Stimulated activated CD4-positive, alpha-beta T cell treated with anti-CD3 and anti-CD28 coated beads, TNF-alpha, amount 100 ng/mL, for 48 hours (primary cell): ENCODE measurements at places on chromosomes 5 and 9.

GRCh38 chr9:12708562-12709298 lies 15.5 kb downstream of the TYRP1 start:
- no peak for DNase-seq

- no peak for DNase-seq
Observed at GRCh38 chr5:95853490-95853889, 31.0 kb upstream of the GLRX start.

- no peak for DNase-seq
Observed at GRCh38 chr9:91694081-91694870, 255.8 kb downstream of the ROR2 start.

DNA sequence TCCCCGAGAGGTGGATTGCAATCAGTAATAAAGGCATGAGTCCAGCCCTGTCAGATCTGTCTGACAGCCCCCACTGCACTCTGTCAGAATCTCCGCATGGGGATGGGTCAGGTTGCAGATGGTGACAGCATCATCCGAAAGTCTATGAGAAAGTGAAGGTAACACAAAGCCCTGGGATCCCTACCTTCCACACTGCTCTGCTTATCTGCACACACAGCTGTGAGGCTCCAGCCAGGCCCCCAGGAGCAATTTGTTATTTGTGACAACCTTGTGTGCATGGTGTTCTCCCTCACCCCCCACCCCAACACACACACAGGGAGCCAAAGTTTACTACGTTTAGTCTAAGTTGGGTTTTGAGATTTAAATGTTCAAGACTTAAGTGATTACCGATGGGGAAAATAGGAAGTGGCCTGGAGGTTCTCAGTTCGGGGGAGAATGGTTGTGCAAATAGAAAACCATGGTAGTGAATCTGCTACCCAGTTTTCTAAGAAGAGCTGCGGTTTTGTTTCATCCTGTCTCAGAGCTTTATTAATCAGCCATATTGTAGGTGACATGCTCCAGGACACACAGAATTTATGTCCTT lies 92.7 kb downstream of the SV2C start:
- no peak for DNase-seq

- DNase-seq: no peak
Observed at GRCh38 chr5:4939042-4939781, 200.9 kb upstream of the ADAMTS16 start.
